ENCODE measurements at places on chromosomes 7 and 10.

- DNase-seq: no peak
These were observed 84.3 kb upstream of the KDM7A start for GRCh38 chr7:140261105-140261486.

- no peak for DNase-seq
These were observed 7.7 kb upstream of the TRA2A start for GRCh38 chr7:23539494-23539907.

DNA sequence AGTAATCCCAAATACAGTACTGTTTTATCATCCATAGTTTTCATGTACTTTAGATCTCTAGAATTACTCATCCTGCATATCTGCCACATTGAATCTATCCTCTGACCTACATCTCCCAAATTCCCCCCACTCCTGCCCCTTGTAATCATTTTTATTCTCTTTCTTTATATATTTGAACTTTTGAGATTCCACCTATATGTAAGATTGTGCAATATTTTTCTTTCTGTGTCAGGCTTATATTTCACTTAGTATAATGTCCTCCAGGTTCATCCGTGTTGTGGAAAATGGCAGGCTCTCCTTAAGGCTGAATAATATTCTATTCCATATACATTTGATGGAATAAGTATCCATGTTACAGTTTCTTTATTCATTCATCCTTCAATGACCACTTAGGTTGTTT, 640.4 kb downstream of the POM121L12 start:
- DNase-seq: no peak

DNA sequence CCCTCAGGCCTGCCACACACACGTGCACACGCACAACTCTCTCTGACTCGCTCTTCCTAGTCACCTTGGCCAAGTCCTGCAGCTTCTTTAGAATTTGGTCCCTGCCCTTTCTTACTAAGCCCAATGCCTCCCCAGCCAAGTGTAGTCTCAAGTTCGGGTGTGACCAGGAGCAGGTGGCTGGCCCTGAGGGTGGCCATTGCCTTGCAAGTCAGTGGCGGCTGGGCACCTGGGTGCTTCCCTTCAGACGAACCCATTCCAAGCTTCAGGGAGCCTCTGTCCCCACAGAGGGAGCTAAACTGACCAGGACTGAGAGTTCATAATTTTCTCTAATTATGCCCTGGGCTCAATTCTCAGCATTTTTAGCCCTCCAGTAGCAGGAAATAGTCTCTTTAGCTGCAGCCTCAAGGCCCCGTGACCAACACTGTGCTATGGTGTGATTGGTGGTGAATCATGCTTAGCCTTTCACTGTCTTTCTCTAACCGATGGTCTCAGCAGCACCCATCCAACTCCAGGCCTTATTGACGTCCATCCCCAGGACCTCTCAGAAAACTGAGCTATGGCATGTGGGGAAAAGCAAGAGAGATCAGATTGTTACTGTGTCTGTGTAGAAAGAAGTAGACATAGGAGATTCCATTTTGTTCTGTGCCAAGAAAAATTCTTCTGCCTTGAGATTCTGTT, 34.7 kb upstream of the FXYD4 start:
- no peak for DNase-seq

- no peak for DNase-seq
These were observed 25.4 kb downstream of the TRDMT1 start for GRCh38 chr10:17176091-17176490.

- no peak for DNase-seq
These were observed 267.8 kb downstream of the RPS24 start for GRCh38 chr10:78301481-78301880.

GRCh38 chr7:19610194-19610943, 98.5 kb downstream of the POLR1F start:
- no peak for DNase-seq

DNA sequence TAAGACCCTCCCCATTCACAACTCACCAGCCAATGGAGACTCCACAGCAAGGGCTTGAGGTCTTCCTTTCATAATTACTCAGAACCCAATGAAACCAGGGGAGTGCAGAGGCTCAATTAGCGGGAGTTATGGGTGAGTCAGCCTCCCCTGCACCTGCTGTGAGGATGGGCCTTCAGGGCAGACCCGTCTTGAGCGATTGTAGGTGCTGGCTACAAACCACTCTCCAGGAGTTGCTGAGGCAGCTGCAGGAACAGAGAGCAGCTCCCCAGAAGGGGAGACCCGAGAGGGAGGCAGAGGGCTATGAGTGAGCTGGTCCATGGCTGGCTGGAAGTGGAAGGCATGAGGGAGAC, 58.5 kb upstream of the SORCS3 start:
- no peak for DNase-seq

DNA sequence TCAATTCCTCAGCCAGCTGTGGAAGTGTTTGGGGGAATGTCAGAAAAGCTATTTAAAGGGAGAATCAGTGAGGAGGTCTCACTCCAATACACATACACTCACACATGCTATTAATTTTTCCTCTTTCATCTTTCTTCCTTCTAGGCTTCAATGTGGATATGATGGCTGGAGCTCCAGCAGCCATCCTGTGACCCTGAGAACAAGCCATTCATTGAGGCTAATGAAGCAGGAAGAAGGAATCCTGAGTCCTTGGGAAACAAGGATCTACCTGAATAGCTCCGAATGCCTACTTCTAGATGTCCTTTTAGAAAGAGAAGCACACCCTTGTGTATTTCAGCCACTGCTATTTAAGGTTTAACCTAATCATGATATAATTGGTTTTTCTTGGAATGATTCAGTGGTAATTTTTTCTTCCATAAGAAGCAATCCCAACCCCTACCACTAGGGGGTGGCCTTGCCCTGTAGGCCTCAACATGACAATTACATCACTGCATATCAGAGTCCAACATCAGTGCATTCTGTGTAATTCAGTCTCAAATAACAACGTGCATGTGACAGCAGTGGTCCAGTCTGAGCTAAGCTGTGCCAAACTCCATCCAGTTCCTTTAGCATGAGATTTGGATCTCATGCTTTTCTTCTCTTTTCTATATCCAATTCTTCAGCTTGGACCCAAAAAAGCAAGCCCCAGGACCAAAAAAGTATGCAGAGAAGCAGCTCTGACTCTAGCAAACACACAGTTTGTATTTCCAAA, 85.3 kb upstream of the ANKRD1 start:
- peak; percentile 16 for DNase-seq

GRCh38 chr7:41700044-41700471, 2.8 kb downstream of the INHBA start:
- DNase-seq: no peak

GRCh38 chr7:84022009-84022408, 172.6 kb downstream of the SEMA3A start:
- DNase-seq: no peak

DNA sequence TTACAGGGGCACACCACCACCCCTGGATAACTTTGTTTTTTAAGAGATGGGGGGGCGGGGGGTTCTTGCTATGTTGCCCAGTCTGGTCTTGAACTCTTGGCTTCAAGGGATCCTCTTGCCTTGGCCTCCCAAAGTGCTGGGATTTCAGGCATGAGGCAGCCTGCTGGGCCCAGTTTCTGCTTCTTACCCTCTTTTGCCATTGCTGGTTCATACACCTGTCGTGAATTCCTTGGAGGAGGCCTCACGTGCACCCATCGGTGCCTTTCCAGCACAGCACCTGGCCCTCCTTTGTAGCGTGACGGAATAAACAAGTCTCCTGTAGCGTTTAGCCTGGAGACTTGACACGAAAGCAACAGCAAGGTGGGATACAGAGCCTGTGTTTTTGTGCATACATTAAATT, 75.5 kb downstream of the CARD11 start:
- DNase-seq: no peak

DNA sequence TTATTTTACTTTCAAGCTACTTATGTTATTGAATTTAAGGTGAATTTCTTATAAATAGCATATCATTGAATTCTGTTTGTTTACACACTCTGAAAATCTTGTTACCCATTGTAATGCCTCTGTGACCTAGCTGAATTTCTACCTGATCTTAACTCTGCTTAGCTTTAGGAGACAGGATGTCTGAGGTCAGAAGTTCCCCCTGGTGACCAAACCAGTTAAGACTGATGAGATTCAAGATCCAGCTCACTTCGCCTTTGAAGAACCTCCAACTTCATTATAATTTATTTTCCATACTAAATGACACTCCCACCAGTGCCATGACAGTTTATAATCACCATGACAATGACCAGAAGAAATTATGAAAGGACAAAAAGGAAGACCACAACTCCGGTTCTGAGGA, 213.4 kb upstream of the CDC14C start:
- DNase-seq: no peak

- DNase-seq: no peak
These were observed 27.3 kb downstream of the GALNT11 start for GRCh38 chr7:152052771-152053170.

DNA sequence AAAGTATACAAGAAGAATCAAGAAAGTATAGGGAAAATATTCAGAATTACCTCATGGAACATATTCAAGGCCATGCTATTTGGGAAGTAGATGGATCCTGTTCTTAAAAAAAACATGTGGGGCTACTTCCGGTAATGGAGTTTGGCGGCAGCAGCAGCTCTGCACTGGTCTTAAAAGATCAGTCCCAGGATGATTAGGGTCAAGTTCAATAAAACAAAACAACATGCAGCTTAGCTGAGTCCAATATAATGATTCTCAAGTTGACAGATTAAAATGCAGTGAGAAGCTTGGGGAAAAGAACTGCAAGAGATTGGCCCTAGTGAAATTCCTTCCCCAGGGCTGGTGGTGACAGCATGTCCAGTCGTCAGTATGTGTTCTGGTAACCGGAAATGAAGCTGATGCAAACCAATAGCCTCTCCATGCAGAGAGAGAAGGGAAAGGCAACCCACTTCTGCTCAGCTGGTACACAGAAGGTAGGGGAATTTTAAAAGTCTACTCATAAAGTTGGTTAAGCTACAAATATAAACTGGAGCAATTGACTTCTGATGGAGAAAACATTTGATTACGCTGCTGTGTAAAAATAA, 305.1 kb upstream of the IMMP2L start:
- no peak for DNase-seq

DNA sequence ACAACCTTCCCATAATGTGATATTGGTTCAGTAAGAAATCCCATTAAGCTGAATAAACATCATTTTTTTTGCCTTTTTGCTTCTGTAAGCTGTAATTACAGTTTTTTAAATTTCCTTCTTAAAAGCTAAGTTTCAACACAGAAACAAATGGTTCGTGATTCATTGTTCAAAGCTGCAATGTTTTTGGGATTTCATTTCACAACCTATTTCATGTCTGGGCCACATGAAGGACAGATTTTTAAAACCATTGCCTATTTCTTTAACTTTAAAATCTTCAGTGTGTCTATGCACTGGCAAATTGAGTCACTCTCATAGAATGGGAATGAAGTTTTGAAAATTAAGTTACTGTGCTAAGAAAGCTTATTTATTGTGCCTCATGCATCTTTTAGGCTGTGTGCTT, 66.9 kb downstream of the TFPI2 start:
- no peak for DNase-seq

DNA sequence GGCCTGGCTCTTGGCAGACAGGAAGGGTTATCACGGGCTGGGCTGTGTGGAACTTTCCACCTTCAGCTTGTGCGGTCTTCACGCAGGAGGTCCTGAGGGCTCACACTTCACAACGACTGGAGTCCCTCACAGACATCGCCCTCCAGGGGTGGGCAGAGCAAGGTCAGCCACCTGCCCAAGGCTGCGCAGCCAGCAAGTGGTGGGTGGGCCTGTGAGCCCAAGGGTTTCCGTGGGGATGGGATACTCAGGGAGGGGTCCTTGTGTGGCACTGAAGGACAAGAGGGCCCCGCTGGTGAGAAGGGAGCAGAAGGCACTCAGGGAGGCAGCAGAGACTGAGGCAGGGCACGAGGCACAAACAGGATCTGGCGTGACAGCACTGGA, 22.0 kb downstream of the PDIA4 start:
- no peak for DNase-seq

DNA sequence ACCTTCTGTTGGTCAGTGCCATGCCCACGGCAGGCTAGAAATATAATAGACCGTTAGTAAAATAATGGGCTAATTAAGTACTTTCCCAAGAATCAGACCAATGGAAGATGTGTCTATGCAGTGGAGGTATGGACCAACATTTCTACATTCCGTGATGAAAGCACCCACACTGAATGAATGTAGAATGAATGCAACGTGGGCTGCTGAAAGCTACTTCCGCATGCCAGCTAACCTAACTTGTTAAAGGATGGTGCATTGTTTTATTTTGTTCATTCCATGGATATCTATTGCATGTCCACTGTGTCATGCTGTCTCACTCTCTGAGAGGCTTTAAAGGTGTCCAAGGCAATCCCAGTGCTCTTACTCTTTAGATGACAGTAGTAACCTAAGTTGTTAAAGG, 112.9 kb upstream of the CAV2 start:
- DNase-seq: no peak

GRCh38 chr7:70156057-70156456, 557.8 kb downstream of the AUTS2 start:
- DNase-seq: no peak

DNA sequence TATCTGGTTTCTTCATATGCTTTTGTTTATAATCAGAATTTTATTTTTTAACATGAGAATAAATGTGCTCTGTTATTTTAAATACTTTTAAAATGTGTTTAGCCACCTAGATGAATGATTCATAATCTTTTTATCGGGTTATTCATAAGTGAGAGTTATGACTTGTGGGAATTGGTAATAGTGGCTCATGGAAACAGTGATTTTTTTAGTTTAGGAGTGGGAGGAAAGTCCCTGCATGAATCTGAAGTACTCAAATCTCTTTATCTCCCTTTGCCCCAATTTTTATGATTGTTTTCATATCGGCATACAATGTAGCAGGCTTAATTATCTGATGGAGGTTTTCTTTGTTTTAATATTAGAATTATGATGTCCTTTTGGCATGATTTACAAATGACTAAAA, 42.9 kb downstream of the TAX1BP1 start:
- no peak for DNase-seq

DNA sequence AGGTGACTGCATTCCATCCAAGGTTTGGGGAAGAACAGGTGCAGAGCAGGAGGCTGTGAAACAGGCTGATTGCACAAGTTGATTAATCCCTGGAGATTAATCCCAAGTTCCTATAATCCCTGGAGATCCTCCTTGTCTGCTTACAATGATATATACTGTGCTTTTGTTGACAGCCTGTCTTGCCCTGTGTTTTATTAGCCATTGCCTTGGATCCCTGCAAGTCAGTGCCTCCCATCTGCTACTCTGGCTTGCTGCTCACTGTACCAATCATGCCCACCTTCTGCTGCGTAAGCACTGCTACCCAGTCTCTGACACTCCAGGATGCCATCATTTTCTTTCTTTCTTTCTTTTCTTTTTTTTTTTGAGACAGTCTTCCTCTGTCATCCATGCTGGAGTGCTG, 65.4 kb downstream of the ANKRD61 start:
- no peak for DNase-seq

GRCh38 chr10:129419397-129419796, 47.6 kb upstream of the MGMT start:
- no peak for DNase-seq

DNA sequence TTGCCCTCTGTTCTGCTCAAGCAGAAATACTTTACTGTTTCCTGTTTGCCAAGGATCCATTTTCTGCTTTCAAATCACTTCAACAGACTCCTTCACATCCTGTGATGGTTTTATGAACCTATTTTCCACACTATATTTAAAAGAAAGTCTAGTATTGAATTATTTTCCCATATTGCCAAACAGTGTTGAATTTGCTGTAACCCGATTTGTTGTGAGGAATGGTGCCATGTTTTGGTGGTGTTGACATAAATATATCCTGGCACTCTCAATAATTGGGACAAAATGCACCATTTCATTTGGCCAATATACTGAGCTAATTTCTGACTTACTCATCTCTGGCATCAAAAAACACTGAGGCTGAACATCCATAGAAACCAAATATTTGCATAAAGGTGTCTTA, 615.4 kb upstream of the SEMA3D start:
- DNase-seq: no peak
